ENCODE measurements at places on chromosomes 16 and 17.

DNA sequence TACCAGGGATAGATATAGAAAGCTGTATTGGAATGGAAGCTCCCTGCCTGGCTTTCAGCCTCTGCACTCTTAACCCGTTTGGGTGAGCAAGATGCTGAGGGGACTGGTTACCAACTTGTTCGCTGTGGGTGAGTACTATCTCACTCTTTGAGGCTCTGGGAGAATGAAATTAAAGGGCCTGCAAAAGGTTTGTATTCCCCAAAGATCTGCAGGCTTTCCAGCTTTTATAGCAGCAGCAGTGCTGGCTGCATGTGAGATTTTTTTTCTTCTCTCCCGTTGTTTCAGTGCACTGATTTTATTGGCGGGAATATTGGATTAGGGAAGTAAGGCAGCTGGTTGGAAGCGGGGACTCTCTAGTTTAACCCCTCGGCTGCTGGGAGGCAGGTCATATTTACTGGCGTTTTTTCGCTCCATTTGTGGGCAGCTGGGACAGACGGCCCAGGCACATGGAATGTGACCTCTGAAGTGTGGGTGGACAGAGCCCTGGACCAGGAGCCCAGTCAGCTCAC, 30.9 kb downstream of the C17orf75 start:
- no peak for DNase-seq

- no peak for DNase-seq
These were observed 45.6 kb downstream of the DNAH9 start for GRCh38 chr17:11643851-11644250.

GRCh38 chr17:50766222-50767023, 895 bp downstream of the ANKRD40CL start:
- no peak for DNase-seq

DNA sequence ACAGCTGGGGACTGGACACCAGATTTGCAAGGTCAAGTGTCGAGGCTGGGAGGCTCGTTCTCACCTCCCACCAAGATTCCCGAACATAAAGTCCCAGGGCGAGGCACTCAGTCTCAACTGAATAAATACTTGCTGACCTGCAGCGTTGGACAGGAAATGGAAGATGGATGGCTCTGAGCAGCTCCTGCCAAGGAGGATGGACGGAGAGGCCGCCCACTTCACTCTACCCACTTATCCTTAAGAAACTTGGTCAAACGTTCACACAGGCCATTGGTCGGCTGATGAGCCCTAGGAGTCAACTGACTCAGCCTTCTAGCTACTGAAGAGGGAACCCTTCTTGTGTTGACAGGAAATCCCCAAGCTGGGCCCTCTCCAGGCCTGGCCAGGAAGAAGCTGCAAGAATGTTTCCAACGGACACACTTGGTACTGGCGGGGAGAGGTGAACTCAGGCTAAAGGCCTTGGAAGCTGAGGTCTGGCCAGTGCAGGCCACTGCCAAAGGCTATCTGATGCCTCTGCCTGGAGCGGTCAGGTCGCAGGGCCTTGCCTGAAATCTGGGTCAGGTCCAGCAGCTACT, 50.0 kb downstream of the VAC14 start:
- no peak for DNase-seq

DNA sequence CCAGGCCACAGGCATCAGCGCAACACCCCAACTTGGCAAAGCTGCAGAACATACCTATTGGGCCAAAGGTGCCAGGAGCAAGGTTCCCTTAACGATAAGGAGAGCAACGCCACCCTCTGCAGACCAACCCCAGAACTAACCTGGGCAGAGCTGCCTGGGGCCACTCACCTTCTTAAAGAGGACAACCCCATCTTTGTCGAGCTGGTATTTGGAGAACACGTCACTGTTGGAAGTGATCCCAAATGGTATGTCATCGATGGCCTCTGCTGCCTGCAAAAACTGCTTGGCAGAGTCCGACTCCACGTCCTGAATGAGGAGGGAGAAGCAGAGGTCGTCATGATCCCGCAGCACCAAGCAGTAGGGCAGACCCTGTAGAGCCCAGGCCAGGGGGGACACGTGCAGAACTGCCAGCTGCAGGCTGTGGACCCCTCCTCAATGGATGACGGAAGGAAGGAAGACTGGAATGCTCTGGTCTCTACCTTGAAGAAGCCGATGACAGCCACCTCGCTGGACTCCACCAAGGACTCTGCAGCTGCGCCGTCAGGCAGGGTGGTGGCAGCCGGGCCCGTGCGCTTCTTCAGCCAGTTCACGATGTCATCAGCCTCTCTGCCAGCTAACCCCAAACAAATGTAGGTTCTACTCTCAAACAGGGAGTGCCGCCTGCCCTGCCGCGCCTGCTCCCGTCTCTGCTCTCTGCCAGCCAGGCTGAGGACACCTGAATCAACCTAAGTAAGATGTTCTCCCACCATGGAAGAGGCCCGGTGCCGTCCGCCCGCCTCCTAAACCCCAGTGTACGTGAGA, 5.2 kb downstream of the P4HB start:
- DNase-seq: no peak

- DNase-seq: no peak
These were observed 1.2 kb upstream of the PROCA1 start for GRCh38 chr17:28712705-28713415.

GRCh38 chr17:792277-792676, 10.1 kb downstream of the MRM3 start:
- no peak for DNase-seq

All from stimulated activated CD8-positive, alpha-beta memory T cell treated with anti-CD3 and anti-CD28 coated beads, Interleukin-4, amount 100 ng/mL, for 4 hours (primary cell).